ENCODE measurements at places on chromosomes 13 and 19.

- DNase-seq = no peak
Observed at GRCh38 chr19:48506138-48506733, 5.4 kb downstream of the LMTK3 start.

- DNase-seq = no peak
Observed at GRCh38 chr19:7507884-7508283, 8.0 kb upstream of the ZNF358 start.

DNA sequence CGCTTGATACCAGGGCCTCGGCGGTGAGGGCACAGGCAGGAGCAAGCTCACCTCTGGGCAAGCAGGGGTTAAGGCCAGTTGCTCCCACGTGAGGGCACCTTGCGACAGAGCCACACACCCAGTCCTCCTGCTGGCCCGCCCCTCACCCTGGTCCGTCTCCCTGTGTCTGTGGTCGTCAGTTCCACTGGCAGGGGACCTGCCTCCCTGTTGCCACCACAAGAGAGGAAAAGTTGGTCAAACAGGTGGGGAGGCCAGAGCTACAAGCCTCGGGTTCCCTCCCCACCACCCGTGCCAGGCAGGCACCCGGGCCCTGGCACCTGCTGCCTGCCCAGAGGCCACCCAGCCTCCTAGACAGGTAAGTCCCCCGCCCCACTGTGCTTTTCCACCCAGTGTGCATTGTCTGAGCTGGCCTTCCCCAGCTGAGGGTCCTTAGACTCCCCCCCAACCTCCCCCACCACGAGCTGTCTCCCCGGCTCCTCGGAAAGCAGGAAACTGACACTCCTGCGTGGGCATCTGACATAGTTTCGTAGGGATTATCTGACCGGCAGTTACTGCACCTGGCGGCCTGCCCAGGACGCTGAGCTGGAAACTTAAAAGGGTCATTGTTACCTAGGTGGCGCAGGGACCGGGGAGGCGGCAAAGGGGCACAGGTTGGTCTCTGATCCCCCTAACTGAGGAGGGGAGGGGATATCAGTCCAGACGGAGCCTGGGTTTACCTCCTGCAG is at the start of gene TJP3:
Gene TJP3 (plus strand): TSS at position 178 of the 725 bp plus-strand sequence. CDS start 20,049 bp downstream, outside the sequence.
- no peak for DNase-seq

GRCh38 chr13:24011266-24011665 is 114.0 kb upstream of the C1QTNF9B start:
- no peak for DNase-seq

- DNase-seq = no peak
Observed at GRCh38 chr13:36331280-36331679, 14.9 kb downstream of the SPART start.

GRCh38 chr19:49766930-49767299 is at the start of gene AP2A1:
AP2A1 (plus strand) TSS chr19:49767001; CDS start chr19:49767134, 133 bp downstream.
- no peak for DNase-seq

- DNase-seq = no peak
Observed at GRCh38 chr19:334296-335071, 10.1 kb downstream of the MIER2 start.

DNA sequence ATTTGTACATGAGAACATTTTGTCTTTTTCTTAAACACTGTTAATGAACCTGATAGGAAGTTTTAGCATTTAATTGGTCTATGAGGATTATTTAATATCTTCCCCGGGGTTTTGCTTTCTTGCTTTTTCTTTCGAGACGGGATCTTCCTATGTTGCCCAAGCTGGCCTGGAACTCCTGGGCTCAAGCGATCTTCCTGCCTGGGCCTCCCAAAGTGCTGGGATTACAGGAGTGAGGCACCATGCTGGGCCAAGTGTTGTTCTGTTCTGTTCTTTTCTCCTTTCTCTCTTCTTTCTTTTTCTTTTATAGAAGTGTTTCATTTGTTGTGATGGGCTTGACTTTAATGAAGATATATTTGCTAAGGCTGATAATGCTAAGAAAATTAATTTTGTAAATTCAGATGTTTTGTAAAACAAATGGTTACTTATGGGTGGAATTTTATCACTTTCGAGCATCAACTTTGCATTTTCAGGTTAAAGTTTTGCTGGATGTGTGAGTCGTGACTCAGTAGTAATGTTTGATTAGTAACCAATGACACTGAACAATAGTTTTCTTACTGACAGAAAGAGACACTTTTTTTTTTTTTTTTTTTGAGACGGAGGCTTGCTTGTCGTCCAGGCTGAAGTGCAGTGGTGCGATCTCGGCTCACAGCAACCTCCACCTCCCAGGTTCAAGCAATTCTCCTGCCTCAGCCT is 2.2 kb downstream of the PAN3 start:
- no peak for DNase-seq

DNA sequence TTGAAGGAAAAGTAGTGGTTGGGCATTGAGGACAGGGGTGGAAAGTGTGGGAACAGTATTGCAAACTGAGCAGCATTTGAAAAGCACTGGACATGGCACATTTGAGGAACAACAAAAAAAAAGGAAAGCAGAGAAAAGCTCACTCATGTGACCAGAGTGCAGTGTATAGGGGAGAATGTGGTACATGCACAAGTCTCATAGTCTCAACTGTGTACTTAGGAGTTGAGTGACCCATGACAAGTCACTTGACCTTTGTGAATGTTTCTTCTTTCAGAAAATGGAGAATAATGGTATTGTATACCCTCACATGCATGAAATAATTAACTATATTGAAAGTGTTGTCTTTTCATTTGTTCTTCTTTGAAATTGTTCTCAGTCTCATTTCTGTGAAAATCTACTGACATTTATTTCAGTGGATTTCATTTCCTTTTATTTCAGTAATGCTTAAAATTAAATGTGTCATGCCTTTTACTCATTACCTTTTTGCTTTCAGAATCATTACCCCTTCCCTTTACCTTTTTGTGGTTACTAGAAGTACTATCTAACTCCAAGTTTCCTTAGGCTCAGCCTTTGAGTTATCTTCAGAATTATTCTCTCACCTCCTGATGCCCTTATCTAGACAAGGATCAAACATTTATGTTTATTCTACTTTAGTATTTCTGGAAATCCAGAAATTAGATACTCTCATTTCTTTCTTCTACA is 79.1 kb upstream of the MLNR start:
- no peak for DNase-seq

DNA sequence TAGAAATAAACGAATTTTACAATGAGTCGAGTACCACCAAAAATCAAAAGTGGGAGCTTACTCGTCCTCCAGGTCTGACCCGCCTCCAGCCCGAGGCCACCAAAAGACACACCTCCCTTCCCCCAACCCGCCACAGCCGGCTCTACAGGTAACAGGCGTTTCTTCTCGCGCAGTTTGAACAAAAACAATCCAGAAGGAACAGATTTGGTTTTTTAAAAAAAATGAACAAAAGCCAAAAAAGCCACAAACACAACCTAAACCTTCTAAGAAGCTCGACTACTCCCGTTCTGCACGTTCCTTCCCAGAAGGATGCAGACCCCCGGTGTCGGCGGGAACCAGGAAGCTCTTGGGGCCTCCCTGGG is 671 bp downstream of the ZDHHC20 start:
- DNase-seq = peak; percentile 27

- DNase-seq = no peak
Observed at GRCh38 chr19:720345-721160, 11.8 kb downstream of the PALM start.

DNA sequence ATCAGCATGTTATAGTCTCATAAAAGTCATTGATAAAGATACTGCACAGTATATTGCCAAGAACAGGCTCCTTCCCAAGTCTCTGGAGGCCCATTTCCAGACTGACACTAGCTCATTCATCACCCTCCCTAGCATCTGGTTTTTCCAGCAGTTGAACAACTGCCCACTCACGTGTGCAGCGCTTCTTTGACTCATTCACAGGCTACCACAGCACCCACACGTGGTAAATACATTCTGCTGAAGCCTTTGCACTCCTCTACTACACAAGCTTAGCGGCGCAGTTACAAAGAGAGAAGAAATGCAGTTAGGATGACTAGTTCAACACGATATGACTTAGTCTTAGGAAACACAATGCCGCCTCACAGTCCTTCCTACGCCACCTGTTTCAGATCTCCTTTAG is 87.7 kb downstream of the DOCK9 start:
- DNase-seq = peak; percentile 46

Measured in activated T-cell treated with anti-CD3 and anti-CD28 coated beads for 24 hours (primary cell).